ENCODE measurements at places on chromosomes 11 and 22.

GRCh38 chr11:68362801-68363379, 50.5 kb downstream of the LRP5 start:
- DNase-seq = no peak

- DNase-seq = no peak
These were observed 136.4 kb downstream of the RBFOX2 start for GRCh38 chr22:35892192-35892591.

GRCh38 chr11:115617767-115618166, 113.6 kb upstream of the CADM1 start:
- no peak for DNase-seq

- DNase-seq = no peak
These were observed 575 bp downstream of the MFNG start for GRCh38 chr22:37485395-37486223.

GRCh38 chr11:28529540-28530410, 421.6 kb downstream of the METTL15 start:
- no peak for DNase-seq

GRCh38 chr11:14422052-14422813, 63.2 kb upstream of the RRAS2 start:
- DNase-seq = peak; percentile 91

DNA sequence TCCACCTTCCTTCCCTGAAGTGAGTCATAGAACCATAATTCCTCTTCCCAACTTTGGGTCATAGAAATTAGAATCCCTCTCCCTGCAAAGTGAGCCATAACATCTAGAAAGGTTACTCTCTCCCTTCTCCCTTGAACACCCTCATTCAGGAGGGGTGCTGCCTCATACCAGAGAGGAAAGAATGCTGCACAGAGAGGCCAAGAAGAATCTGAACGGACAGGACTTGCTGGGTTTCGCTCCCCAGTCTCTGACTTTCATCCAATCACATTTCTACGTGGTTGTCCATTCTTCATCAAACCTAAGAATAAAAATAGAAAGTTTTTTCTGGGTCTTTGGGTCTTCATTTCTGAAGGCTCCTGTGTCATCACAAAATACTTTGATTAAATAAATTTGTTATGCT, 31.0 kb upstream of the BIRC3 start:
- DNase-seq = no peak

- no peak for DNase-seq
These were observed 44.9 kb downstream of the AAMDC start for GRCh38 chr11:77865805-77866204.

DNA sequence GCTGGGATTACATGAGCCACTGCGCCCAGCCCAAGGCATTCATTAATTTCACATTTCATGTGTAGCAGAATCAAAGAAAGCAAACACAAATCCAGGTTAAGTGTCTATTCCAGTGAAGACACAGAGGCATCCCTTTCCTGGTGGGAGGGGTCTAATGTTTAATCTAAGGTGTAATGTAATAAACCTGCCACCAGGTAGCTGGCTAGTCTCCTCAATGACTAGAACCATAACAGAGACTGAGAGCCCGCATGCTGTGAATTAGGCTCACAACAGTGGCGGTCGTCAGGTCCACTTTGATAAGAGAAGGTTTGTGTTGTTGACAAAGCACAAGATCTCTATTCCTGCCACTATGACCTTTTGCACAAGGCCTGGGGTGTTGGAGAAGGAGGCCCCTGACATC, 64.2 kb upstream of the ADA2 start:
- DNase-seq = no peak
